ENCODE measurements at places on chromosomes 5 and 9. TPM values are rescaled to one million over a fixed set of nuclear protein-coding genes. Genes with fewer than 3 reads are reported as not detected.

SREK1IP1 gene
- 12.9 TPM for total RNA-seq

TMEM267 gene
- total RNA-seq, result 8.0 TPM

ZNG1F gene
- total RNA-seq, result 2.9 TPM

MYOZ3 gene
- 3.0 TPM for total RNA-seq

LRRC19 gene
- total RNA-seq, result not detected

ZNF462 gene
- 18.6 TPM for total RNA-seq

PPIC gene
- 53.4 TPM for total RNA-seq

Data from left cardiac atrium (tissue), 4 donors.